Femur (tissue), 1 donor: ENCODE measurements at places on chromosomes 2 and 18.

GRCh38 chr2:239523954-239524330 is 123.1 kb upstream of the HDAC4 start:
- no peak for DNase-seq

DNA sequence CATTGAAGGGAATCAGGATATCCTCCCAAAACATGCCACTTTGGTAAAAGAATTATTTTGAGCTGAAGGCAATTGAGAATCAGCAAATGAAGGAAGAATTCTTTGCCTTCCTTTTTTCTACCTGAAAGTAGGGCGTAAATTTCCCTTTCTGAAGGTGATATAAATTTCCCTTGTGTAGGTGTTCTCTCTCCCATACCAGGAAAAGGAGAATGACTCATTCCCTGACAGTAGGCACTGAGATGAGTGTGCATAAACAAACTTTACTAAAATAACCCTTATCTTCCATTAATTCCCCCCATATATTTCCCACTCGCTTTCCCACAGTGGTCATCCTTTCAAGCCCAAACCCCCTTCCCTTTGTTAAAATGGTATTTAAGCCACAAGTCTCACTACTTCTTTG is 1339.0 kb downstream of the LRP1B start:
- no peak for DNase-seq

DNA sequence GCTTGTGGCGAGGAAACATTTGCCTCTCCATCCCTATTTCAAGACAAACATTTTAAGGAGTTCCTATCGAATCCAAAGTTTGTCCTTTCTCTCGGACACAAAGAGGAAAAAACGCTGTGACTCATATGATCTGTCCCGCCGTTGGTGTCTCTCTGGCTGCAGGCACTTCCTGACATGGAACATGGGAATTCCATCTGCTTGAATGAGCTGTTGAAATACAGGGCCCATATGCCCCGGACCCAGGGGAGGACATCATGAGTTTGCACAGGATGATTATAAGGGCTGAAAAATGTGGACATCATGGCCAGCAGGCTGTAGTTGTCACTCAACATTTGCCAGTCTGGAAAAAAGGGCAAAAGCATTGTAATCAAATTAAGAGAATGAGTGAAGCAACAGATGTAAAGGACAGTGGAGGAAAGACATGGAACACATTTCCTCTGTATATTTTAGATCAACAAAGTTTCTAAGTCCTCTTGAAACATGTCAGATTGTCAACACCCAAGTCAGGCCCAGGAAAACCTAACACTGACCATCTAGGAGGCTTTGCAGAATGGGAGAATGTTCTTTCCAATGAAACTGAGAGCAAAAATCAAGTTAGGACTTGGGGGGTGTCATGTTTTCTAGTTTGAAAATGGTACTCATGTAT is 103.2 kb upstream of the SMIM21 start:
- no peak for DNase-seq

DNA sequence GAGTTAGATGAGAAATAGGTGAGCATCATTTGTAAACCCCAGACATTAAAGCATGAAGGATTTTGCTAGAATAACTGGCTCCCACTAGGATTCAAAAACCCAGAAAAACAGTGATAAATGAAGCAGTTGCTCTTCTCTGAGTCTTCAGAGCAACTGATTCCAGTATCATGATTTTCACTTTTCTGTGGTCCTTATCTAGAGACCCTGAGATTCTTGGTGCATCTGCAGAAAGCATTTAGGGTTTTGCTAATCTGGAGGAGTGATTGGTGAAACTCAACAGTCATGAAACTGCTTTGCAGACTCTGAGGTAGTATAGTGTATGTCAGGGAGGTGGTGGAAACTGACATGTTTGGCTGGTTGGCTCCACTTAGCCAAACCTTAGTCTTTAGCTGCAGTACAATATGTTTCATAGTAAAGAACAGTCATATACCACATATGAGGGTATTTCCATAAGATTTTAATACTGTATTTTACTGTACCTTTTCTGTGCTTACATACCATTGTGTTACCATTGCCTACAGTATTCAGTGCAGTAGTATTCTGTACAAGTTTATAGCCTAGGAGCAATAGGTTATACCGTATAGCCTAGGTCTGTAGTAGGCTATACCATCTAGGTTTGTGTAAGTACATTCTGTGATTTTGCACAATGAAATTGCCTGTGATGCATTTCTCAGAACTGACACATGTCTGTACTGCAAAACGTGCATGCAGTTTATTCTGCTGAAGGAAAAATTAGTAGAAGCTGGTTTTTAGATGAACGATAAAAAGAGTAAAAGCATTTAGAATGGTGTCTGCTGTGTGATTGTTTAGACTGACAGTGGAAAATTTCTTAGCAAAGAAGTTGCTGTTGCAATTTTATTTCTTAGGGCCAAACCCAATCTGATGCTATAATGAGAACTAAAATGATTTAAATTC is 23.8 kb downstream of the EML4 start:
- DNase-seq = no peak

GRCh38 chr18:10523544-10523943 is 2.3 kb upstream of the NAPG start:
- no peak for DNase-seq

- DNase-seq = no peak
These were observed 27.0 kb downstream of the CRYGD start for GRCh38 chr2:208097313-208097712.

DNA sequence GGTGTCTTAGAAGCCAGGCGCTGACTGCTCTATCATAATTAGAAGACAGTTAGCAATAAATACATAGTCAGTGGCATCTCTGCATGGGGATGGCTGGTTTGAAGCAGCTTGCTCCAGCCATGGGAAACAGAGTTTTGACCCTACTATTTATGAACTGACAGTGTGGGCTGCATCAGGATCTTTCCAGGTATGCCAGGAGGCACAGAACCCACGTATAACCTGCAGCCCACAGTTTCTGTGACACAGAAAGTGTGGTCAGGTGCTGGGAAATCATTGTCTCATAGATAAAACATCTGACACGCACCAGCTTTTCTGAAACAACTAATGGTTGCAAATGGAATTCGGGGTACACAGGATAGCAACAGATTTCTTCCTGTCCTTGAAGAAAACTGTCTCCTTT is 34.7 kb downstream of the INPP4A start:
- no peak for DNase-seq

DNA sequence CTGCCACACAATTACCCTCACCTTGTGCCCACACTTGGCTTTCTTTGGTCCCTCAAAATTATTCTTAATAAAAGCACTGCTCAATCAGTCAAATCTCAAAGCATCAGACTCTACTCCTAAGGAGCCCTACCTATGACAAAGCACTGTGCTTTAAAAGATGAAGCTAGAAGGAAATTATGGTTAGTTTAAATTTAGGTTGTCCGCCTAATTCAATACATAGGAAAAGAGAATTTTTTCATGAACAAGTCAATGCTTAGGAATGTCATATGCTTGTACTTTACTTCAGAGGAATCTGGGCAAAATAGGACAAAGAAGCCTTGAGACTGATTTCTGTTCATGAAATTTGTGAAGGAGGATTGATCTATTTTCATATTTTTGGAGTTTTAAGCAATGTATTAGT is 726.4 kb upstream of the CDH2 start:
- no peak for DNase-seq

DNA sequence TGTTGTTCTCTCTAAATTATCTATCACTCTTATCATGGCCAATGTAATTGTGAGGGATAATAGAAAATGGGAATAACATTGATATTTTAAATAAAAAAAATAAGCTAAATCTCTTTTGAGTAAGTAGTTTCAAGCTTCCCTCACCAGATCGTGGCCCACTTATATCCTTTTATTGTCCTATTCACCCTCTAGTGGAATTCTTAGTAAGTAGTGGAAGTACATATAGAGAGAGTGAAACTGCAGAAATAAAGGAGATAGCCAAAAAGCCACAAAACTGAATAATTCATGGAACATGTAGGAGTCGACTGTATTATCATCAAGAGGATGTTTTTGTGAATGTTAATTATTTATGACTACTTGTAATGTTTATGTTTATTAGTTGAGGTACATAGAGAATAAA is 66.1 kb upstream of the DTNA start:
- DNase-seq = no peak

DNA sequence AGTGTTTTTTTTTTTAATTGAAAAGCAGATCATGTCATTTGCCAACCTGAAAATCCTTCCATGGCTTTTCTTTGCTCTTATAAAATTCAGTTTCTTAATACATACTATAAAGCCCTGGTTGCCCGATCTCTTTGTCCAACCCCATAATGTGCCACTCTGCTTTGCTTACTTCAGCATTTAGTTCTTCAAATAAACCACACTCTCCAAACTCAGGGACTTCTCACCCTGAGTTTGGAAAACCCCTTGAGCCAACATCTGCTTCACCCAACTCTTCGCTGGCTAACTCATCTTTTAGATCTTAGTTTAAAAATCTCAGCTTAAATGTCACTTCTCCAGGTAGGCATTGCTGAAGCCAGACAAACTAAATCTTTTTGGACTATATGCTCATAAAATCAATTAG is 1.3 kb upstream of the STAT1 start:
- no peak for DNase-seq

DNA sequence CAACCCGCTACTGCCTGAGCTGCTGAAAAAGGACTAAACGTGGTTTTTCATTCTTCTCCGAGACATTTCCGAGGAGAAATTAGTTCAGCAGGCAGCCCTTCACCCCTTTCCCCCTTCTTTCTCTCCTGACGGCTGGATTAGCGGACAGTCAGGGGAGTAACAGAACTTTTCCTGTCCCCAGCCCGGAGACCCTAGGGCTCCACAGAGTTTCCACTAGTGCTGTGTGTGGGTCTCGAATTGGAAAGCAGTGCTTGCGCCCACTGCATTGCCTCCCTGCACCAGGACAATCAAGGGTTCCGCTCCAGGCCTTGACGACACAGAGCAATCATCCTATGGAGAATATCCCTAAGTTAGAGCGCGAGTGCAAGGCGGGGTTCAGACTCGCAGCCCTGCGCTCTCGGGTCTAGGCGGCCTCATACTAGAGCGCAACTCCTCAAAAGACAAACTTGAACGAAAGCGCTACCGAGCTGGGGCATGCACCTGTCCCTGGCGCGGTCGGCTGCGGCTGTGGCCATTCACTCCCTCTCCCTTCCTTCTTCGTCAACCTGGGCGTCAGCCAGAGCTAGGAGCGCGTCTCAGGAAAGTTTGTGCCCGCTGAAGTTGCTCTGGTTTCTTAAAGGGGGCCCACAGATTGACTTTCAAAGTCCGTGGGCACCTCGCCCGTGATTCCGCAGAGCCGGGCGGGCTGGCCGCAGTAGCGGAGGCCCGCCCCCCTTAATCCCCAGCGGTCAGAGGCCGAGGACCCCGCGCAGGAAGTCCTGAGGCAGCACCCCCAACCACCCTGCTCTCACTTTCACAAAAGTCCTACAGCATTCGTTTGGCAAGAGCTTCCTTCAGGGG is 801 bp downstream of the OSR1 start:
- DNase-seq = peak; percentile 45

GRCh38 chr18:42801706-42802105 is 313.8 kb downstream of the RIT2 start:
- no peak for DNase-seq

DNA sequence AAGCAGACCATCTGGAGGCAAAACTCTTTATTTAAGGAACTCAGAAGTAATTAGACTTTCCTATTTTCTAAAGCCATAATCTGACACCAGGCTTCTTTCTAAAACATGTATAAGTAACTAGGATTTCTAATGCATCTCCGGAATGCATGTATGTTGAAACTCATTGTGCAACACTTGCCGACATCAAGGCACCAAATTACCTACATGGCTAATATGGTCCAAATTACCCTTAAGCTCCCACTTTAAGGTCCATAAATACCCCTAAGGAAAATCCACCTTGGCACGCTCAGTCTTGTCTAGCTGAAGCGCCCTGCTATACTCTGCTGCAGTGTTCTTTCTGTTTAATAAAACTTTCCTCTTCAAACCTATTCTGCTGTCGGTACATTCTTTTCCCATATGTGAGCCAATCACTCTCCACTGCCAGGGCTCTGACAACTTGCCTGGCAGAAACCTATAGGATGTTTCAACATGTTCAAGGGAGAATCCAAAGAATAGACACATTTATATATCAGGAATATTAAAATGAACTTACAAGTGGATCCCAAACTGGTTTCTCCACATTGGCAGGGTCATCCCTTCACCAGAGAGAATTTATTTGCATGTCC is 171.9 kb downstream of the GALNT1 start:
- DNase-seq = no peak

DNA sequence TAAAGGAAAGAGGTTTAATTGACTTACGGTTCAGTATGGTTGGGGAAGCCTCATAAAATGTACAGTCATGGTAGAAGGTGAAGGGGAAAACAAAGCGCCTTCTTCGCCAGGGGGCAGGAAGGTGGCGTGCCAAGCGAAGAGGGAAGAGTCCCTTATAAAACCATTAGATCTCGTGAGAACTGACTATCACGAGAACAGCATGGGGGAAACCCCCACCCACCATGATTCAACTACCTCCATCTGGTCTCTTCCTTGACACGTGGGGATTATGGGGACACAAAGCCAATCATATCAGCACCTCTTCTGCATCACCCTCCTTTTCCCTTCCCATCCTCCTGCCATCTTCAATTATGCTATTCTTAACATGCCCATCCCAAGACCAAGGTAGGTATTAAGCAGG is 29.9 kb upstream of the TANK start:
- DNase-seq = no peak

DNA sequence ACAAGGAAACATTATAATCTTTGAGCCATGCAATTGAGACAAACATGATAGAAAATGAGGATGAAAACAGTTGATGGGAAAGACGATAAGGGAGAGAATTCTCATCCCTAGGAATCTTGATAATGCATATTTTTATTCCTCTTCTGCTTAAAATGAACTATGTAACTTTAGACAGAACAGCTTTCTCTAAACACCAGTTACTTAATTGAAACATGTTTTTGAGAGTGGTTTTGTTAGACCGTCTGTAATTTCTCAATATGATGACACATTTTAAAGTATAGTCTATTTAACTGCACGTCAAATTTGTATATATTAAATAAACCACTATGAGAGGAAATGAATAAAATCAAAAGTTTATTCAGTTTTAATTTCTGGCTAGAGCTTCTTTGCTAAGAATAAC is 1453.9 kb upstream of the NXPH2 start:
- no peak for DNase-seq

DNA sequence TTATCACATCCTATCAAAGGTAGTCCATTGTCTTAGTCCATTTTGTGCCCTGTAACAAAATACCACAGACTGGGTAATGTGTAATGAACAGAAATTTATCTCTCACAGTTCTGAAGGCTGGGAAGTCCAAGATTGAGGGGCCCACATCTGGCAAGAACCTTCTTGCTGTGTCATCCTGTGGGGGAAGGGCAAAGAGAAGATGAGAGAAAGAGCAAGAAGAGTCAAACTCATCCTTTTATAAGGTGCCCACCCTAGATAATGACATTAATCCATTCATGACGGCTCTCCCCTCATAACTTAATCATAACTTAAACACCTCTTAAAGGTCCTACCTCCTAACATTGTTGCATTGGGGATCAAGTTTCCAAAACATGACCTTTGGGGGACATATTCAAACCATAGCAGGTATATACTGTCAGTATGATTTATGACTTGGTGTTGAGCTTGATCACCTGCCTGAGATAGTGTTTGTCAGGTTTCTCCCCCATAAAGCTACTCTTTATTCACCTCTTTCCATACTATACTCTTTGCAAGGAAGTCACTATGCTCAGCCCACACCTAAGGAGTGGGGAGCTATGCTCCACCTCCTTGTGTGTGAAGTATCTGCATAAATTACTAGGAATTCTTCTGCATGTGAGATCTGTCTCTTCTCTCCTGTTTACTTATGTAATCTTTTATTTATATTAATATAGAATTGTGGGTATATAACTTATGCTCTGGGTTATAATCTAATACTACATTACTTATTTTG is 5.2 kb upstream of the MAP3K2 start:
- no peak for DNase-seq
